Activated CD4-positive, alpha-beta memory T cell treated with anti-CD3 and anti-CD28 coated beads, Interleukin-2, amount 10 ng/mL, durations not matched to agents 7 days and 5 days (primary cell): ENCODE measurements at places on chromosomes 6 and 20. TPM values are rescaled to one million over a fixed set of nuclear protein-coding genes. Genes with fewer than 3 reads are reported as not detected.

LPA gene
- not detected for total RNA-seq

LINC00237 gene
- total RNA-seq: not detected

EPHA7 gene
- not detected for total RNA-seq

OTOR gene
- total RNA-seq: not detected

ERVFRD-1 gene
- total RNA-seq: not detected

CRISP2 gene
- not detected for total RNA-seq

CRISP3 gene
- not detected for total RNA-seq

SEL1L2 gene
- not detected for total RNA-seq

SLC13A3 gene
- total RNA-seq: not detected

HNF4A gene
- not detected for total RNA-seq

TMEM74B gene
- total RNA-seq: 1.8 TPM

RAET1L gene
- not detected for total RNA-seq

LRRC1 gene
- 4.0 TPM for total RNA-seq

PARD6B gene
- total RNA-seq: 6.2 TPM

FHL5 gene
- not detected for total RNA-seq

RIPOR2 gene
- total RNA-seq: 234 TPM

SMLR1 gene
- not detected for total RNA-seq

ADAM33 gene
- not detected for total RNA-seq

RSPH9 gene
- not detected for total RNA-seq
